ENCODE measurements at places on chromosomes 12 and 14.

- DNase-seq, result no peak
Measured at GRCh38 chr12:12744546-12745305, 27.6 kb downstream of the CDKN1B start.

DNA sequence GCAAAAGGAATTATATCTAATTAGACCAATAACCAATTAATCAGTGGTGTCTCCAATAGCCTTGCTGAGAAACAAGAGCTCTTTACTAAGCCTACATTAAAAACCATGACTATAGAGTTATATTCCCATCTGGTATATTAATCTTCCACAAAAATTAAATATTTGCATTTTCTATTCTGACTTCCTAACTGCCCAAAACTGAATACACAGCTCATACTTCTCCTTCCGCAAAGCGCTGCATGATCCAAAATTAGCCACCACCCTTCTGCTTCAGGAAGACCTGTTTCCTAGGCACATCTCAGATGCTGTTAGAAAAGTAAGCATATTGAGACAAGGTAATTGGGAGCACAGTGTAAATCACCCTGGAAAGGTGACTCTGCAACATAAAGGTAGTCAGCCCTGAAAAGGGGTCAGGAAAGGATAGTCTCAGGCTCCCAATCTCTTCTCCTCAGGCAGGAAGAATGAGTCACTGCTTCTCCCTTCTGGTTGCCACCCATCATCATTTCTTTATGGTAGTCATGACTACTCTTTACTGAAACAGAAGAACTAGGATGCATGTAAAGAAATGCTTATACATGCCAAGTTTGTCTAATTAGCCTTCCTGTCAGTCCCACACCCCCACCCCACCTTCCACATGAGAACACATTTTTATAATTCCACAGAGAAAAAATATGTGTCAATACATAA lies 54.3 kb downstream of the PLCZ1 start:
- DNase-seq, result no peak

DNA sequence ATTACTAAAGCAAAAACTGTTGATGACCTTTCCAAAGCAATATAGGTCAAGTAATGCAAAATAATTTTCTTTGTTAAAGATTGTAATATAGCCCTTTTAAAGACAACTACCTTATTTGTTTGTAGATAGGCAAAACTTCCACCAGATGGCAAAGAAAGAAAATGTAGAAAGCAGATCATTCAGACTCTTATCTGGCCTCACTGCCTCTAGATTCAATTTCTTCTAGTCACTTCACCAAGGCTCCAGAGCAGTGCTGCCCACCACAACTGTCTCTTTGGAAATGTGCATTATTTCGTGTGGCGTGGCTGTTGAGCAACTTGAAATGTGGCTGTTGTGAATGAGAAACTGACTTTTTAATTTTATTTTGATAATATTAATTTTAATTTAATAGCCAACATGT lies 127.1 kb downstream of the ITPR2 start:
- DNase-seq, result no peak

GRCh38 chr12:113472191-113473121 lies 785 bp upstream of the LHX5 start:
- DNase-seq, result no peak

GRCh38 chr12:114746297-114747011 lies 62.5 kb upstream of the TBX3 start:
- DNase-seq, result no peak

- DNase-seq, result no peak
Measured at GRCh38 chr12:116595186-116595585, 36.0 kb downstream of the MAP1LC3B2 start.

DNA sequence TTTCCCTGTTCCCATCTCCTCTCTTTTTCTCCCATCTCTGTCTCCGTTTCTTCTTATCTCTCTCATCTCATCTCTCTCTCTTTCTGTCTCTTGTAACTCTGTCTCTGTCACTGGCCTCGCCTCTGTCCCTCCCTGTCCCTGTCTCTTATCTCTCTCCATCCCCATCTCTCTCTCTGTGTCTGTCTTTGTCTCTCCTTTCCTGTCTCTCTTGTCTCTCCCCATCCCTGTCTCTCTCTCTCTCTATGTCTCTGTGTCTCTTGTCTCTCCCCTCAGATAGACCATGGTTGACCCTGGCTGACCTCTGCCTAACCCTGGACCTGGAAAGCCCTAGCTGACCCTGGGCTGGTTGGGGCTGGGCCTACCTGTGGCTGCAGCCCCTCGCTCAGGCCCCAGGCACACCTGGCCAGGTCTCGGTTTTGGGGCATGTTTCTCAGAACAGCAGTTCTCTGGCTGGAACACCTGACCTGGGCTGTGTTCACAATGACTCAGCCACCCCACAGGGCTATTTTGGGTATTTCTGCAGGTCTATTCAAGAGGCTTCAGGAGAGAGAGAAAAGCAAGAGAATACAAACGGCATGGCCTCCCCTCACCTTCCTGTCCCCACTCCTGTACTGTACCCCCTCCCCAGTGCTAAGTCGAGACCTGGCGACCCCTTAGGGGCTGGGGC lies 174.4 kb downstream of the TMEM121 start:
- DNase-seq, result no peak

GRCh38 chr12:58728397-58728796 lies 191.9 kb downstream of the LRIG3 start:
- no peak for DNase-seq

DNA sequence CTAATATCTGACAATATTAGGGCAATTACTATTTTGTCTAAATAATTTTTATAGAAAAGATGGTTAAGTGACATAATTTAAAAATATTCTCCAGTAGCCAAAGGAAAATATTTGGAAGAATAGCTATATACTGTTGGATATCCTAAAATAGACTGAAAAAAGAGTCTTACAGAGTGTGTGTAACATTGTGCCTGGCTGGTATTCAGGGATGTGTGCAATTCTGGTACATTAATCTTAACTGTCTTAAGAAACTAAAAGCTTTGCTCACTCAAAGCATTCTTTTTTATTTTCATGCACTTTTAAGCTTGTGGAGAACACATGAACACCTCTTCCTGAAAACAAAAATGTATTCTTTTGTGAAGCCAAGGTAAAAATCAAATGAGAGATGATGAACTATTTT lies 10.1 kb upstream of the NR2C1 start:
- no peak for DNase-seq

DNA sequence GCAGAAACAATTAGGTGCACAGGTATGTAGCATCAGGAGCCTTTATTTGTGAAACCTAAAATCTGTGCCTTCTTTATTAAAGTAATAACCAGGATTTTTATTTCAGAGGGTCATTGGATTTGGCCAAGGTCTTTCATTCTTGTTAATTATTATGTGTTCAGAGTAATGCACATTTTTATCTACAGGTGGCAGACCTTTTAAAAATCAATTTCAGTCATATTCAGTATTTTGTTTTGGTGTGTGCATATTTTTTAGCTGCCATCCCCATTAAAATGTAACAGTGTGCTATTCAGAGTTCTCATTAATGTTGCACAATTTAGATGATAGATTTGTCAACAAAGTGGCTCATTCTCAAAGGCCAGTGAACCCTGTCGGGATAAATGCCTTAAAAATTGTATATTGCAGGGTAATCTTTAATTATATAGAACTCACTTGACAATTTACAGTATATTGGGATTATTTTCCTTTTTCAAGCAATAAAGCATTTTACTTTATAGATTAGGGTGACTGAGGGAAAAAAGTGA lies 319.3 kb upstream of the SOX5 start:
- DNase-seq, result no peak

DNA sequence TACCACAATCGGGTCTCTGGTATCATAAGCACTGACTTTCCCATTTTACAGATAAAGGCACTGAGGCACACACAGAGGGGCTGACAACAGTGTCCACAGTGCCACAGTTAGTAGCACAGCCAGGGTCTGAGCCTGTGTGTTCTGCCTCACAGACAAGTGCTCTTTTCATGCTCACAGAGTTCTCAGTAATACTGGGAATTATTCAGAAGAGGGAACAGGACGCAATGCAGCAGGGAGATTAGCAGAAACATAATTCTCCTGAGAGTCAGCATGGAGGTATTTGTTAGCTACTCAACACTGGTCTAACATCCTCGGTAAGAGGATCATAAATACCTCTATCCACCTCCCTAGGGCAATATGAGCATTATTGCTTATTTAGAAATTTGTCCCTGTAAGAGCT lies 219.3 kb upstream of the EEA1 start:
- DNase-seq, result no peak

GRCh38 chr14:106505366-106505765 lies 979.0 kb downstream of the TMEM121 start:
- DNase-seq, result no peak
